ENCODE measurements at places on chromosomes 13 and 19.

GRCh38 chr13:23160638-23161480 lies 19.9 kb upstream of the SGCG start:
- DNase-seq, result no peak

DNA sequence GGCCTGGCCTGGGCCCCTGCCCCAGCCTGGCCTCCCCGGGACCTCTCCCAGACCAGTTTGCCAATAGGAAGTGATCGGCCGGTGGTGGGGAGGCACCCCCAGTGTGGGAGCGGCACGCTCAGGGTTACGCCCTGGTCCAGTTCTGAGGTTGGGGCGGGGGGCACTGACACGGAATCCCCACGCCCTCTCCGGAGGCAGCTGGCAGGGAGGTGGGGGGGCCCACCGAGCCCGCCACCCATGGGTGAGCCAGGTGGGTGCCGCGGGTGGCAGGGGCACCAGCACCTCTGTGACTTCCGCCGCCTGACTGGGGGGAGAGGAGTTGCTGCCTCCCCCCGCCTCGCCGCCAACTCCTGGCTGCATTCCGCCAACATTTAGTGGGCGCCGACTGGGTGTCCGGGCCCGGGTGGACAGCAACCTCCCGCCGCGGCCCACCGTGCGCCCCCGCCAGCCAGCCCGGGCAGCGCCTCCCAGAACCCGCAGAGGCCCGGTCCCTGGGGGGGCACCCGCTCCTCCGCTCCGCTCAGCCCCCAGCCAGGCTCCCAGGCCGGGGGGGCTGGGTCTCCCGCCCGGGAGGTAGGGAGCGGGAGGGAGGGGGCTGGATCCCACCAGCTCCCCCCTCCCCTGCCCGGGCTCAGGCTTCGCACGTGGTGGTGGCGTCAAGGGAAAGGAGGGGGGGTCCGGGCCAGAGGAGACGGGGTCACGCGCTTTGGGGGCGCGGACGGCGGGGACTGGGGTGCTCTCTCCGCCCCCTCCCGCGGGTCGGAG lies 2.0 kb downstream of the ZBTB7A start:
- peak; percentile 34 for DNase-seq

GRCh38 chr19:52716522-52716921 lies 18.3 kb downstream of the ZNF611 start:
- DNase-seq, result no peak

GRCh38 chr19:29121684-29122083 lies 91.3 kb downstream of the UQCRFS1 start:
- DNase-seq, result no peak

DNA sequence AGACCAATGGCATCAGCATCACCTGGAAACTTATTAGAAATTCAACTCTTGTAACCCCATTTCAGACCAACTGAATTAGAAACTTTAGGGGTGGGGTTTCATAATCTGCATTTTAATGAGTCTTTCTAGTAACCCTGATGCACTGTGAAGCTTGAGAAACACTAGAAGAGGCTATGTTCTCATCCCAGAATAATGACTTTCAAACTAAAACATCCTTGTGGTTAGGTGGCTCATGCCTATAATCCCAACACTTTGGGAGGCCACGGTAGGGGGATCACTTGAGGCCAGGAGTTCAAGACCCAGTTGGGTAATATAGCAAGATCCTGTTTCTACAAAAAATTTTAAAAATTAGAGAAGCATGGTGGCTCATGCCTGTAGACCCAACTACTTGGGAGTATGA lies 402.4 kb downstream of the DLEU7 start:
- DNase-seq, result no peak

DNA sequence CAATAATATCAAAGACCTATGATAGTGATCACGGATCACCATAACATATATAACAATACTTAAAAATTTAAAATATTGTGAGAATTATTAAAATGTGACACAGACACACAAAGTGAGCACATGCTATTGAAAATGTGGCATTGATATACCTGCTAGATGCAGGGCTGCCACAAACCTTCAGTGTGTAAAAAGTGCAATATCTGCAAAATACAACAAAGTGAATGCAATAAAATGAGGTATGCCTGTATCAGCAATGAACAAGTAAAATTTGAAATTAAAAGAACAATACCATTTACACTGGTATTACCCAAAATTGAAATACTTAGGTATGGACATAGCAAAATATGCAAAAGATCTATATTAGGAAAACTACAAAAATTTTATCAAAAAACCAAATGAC lies 1217.8 kb upstream of the PCDH20 start:
- DNase-seq, result no peak

GRCh38 chr19:5587661-5588060 lies 19.9 kb upstream of the TINCR start:
- DNase-seq, result no peak

- no peak for DNase-seq
Observed at GRCh38 chr13:27008733-27009132, 162.9 kb downstream of the USP12 start.

DNA sequence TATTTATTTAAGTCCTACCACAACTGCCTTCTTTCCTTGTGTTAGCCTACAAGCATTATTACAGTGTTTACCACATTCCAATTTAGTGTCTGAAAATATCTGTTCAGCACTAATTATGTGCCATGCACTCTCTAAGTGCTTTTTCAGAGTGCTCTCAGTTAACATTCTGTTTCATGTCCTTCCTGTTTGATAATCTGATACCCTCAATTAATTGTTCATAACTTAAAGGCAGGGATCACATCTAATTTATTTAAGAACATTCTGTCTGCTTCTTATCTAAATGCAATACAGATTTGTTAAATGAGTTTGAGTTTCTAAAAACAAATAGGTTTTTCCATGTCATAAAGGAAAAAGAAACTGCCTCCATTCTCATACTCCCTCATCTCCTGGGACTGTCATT lies 649.6 kb upstream of the ATXN8OS start:
- DNase-seq, result no peak
